ENCODE measurements at places on chromosomes 16 and 17.

GRCh38 chr16:65574326-65574966 is 452.6 kb upstream of the CDH11 start:
- no peak for DNase-seq

- peak; percentile 72 for DNase-seq
Observed at GRCh38 chr17:1486802-1487695, 5.4 kb downstream of the MYO1C start.

GRCh38 chr16:65172356-65172755 is 50.5 kb upstream of the CDH11 start:
- DNase-seq, result no peak

GRCh38 chr16:81029930-81030604 is 5.6 kb upstream of the ATMIN start:
- no peak for DNase-seq

GRCh38 chr17:82397449-82398335 is 20.5 kb upstream of the HEXD start:
- DNase-seq, result no peak

GRCh38 chr16:528111-529011 is 849 bp downstream of the CAPN15 start:
- DNase-seq, result no peak

DNA sequence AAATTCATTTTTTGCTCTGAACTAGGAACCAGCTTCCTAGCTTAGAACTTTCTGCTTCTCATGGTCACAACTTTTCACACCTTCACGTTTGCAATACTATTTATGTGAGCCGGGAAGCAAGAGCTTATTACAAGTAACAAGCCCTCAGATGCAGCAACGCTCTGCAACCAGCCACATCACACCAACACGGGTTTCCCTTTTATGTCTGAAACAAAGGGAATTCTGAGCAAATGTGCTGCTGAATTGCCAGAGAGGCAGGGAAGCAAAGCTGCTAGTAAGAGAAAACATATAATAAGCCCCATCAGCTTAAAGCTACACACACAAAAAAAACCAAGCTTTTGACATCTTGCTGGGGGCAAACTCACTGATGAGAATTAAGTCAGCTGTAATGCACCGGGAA is 122.2 kb downstream of the SLC39A11 start:
- DNase-seq, result no peak

DNA sequence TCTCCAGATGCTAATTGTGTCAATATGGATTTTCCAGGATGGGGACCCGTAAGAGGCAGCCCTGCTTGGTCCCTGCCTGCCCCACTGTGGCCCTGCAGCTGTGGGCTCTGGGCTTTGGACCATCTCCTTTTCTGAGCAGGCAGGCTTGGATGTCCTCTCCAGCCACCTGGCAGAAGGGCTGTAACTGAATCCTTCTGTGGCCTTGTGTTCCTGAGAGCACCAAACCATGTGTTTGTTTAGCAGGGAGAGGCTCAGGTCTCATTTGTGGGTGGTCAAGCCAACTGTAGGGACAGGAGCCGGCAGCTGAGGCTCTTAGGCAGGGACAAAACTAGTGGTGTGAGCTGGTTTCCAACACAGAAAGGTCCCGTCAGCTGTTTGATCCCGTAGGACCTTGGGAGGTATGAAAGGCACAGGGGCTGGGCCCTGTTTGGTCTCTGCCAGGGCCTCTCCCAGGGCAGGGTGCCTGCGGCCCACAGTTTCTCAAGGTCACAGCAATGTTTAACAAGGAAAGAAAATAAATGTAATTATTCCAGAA is 18.5 kb downstream of the SEC14L5 start:
- DNase-seq, result no peak

DNA sequence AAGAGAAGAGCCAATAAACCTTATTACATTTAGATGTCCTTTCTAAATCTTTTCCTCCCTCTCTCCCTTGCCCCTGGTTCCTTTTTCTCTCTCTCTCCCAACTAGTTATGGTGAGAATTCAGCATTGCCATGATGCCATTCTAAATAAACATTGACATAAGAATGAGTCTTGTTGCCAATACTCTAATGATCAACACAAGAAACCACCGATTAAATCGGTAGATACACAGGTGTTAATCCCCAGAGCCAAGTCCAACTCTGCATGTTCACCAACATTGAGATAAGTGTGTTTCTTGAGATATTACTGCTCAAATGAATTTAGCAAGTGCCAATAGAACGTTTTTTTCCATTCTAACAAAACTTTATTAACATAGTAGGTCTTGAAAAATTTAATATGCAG is 412.1 kb downstream of the KCNJ2 start:
- DNase-seq, result no peak

GRCh38 chr17:78105551-78105950 is 23.0 kb downstream of the TMC6 start:
- DNase-seq, result no peak

- DNase-seq, result no peak
Observed at GRCh38 chr16:79296491-79296890, 304.0 kb downstream of the MAF start.

- no peak for DNase-seq
Observed at GRCh38 chr17:22703204-22703603, 1010.9 kb downstream of the KCNJ18 start.
